NCI-H226 (cell line): ENCODE measurements at places on chromosomes 6 and 20.

- DNase-seq: no peak
Observed at GRCh38 chr6:57302477-57302876, 15.0 kb upstream of the PRIM2 start.

- no peak for DNase-seq
Observed at GRCh38 chr6:140063021-140063399, 688.6 kb upstream of the CITED2 start.

DNA sequence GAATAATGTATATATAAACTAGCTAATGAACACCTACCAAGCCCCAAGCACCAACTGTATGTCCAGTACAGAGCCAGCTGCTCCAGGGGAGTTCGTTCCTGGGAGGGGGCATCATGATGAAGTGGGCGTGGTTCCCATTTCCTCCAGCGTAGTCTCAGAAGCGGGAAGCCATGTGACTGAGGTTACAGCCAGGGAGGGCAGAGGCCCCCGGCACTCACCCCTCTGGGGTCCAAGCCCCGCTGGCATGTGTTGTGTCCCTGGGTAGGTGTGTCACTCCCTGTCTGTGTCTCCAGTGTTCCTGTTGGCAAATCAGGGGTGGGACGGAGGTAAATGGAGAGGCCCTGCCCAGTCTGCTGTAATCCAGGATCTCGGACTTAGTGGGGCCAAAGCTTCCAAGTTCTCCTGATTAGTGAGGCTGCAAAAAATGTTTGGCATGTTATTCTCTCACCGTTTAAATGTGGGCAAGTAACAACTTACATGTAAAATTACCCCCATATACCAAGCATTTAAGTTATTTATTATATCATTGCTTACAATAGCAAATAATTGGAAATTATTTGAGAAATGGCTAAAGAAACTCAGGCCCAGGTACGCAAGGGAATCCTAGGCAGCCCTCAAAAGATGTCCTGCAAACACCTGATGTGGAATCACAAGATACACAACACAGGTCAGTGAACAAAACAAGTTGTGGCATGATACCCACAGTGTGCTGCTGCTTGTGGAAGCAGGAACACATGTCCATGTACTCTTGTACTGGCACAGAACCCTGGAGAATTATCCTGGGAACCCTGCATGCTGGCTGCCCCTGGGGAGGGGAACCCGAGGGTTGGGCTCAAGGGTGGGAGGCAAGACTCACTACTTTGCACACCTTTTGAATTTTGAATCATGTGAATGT is 22.2 kb downstream of the FAM110A start:
- DNase-seq: no peak

GRCh38 chr20:36849333-36850065 is 26.4 kb upstream of the TLDC2 start:
- no peak for DNase-seq

- DNase-seq: no peak
Observed at GRCh38 chr6:128456510-128457230, 63.7 kb downstream of the PTPRK start.

GRCh38 chr6:14865531-14866100 is 380.3 kb upstream of the JARID2 start:
- no peak for DNase-seq

DNA sequence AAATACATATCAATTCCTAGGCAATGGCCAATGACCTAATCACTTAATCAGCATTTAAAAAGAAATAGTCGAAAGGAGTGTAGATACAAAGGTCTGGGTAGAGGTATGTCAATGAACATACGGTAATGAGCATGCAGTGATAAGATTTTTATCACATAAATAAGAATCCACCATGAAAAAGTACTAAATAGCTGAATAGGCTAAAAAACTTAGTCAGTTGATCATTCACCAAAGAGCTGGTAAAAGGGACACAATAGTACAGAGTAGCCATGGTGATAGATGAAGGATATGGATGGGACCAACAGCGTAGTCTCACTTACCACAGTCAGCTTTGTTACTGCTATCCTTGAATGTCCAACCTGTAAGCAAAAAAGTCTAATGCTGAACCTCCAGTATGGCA is 1018.6 kb upstream of the EYS start:
- DNase-seq: no peak

- DNase-seq: no peak
Observed at GRCh38 chr6:10555625-10556309, 34.6 kb downstream of the GCNT2 start.

DNA sequence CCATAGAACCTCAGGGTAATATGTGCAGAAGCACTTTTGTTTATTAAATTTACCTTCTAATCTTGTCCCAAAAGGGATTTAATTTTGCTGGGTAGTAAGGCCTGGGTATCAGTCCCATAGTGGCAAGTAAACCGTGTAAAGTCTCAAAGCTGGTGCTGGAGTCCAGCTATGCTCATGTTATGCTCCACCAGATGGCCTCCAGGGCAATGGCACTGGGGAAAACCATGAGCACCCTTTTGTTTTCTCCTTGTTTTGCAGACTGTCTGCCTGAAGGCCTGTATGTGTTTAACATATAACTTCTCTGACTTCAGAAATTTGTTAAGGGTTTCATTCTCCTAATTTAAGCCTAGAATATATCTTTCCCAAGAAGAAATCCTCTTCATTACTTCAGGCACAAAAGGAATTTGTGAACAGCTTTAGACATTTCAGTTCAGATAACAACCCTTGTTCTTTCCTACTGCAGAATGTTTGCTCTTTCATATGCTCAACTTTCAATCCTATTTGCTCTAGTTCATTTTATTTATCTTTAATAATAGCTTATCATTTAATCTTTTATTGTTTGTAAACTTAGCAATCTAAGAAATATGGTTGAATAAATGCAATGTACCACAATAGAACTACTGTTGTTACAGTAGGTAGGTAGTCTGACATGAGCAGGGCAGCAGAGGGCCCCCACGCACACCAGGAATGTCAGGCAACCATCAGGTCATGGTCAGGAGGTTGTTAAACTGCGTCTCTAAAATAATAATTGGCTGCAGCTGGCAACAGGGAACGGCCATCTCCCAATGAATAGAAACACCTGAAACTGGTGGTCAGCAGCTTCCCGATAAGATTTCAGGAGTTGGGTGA is 162.8 kb downstream of the TENT5A start:
- no peak for DNase-seq

GRCh38 chr6:33201147-33201545 is 479 bp downstream of the SLC39A7 start:
- no peak for DNase-seq

DNA sequence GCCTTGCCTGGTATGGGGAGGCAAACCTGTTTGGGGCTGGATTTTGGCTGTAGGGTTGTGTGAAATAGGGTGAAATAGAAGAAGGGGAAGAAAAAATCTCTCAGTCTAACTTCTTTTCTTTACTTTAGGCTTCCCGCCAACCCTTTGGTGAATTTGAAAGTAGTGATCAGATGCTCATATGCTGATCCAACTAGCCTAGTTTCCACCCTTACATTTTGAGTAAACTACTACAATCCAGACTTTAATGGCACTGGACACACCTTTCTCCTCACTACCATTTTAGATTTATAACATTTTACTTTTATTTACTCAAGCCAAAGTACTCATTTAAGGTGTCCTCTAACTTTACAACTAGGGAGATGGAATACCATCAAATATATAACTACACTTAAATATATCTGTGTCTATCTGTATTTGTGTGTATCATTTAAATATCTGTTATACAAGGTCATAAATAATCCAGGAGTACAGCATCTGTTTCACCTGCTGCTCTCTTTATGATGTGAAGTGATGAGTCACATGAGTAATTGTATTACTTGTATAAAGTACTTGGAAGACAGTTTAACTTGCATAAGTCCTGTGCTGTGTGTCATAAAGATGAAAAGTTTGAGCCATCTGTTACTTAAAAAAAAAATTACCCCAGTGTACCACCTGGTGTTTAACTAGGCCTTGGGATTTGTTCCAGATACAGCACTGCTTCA is 172.1 kb downstream of the CDKAL1 start:
- DNase-seq: peak; percentile 56

- no peak for DNase-seq
Observed at GRCh38 chr6:168791917-168792316, 350.9 kb downstream of the SMOC2 start.

DNA sequence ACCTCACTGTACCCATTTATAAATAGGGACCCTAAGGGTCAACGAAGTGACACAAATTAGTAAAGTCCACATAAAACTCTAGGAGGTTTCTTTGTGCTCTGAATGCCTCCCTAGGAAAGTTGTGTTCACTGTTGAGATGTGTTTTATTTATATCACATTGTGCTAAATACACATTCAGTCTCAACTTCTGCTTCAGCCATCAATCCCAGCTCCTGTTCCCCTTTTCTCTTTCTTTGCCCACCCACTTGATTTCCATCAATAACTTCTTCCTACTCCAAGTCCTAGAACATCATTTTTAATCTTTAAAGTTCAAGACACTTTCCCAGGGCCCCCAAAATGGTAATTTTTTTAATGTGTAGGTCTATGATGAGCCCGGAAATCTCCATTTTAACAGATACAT is 208.3 kb upstream of the RAB32 start:
- DNase-seq: no peak

- DNase-seq: no peak
Observed at GRCh38 chr6:71211799-71212198, 76.8 kb upstream of the OGFRL1 start.

- no peak for DNase-seq
Observed at GRCh38 chr6:47977314-47977713, 133.7 kb downstream of the PTCHD4 start.

DNA sequence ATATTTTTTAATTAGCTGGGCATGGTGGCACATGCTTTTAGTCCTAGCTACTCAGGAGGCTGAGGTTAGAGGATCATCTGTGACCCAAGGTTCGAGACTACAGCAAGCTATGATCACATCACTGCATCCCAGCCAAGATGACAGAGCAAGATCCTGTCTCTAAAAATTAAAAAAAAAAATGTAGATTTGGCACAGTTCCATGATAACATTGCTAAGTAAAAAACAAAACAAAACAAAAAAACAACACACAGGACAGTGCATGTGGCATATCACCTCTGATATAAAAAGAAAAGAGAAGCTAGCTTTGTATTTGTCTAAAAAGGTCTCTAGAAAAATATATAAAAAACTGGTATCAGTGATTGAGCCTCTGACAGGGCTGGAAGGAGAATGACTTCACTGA is 24.6 kb downstream of the RNF24 start:
- DNase-seq: no peak

DNA sequence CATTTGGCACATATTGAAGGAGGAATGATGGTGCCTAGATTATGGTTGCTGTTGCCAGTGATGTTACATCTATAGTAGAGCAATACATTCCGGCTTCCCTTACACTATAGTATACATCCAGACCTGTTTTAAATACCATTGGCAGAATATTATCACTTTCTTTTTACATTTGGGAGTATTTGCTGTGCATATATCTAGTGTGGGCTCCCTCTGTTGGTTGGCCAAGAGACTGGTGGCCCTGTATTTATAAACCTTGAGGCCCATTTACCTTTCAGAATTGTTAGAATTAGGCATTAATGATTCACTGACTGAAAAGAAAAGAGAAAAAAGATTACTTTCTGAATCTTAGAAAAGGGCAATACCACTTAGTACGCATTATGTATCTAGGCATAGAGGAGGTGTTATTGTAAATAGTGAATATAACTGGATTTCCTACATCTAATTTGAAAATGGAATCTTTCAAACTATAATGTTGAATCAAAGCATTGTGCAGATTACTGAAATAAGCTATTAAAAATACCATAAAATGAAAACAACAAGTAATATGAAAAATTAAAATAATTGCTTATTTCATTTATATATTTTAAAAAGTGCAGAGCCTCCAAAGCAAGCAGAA is 628.8 kb upstream of the MAN1A1 start:
- DNase-seq: no peak

GRCh38 chr6:134379599-134379998 is 61.7 kb upstream of the SGK1 start:
- no peak for DNase-seq

GRCh38 chr6:36912030-36912454 is 26.3 kb downstream of the C6orf89 start:
- DNase-seq: no peak

DNA sequence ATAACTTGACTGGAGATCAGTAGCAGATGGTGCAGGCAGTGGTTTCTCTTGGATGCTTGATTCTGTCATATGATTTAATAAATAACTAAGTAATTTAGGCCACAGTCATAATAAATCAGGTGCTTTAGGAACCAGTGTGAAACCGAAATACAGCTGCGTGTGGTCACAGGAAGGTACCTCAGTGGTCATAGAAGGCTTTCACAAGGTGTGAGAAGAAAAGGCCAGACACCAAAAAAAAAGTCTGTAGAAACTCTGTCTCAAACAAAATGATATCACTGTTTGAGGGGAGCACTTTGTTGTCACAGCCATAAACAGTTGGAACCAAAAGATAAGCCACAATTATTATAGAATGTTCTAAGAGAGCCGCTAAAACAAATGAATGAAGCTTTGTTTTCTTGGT is 56.5 kb downstream of the ARMC2 start:
- DNase-seq: no peak

- no peak for DNase-seq
Observed at GRCh38 chr20:45845452-45845851, 11.7 kb downstream of the ACOT8 start.

DNA sequence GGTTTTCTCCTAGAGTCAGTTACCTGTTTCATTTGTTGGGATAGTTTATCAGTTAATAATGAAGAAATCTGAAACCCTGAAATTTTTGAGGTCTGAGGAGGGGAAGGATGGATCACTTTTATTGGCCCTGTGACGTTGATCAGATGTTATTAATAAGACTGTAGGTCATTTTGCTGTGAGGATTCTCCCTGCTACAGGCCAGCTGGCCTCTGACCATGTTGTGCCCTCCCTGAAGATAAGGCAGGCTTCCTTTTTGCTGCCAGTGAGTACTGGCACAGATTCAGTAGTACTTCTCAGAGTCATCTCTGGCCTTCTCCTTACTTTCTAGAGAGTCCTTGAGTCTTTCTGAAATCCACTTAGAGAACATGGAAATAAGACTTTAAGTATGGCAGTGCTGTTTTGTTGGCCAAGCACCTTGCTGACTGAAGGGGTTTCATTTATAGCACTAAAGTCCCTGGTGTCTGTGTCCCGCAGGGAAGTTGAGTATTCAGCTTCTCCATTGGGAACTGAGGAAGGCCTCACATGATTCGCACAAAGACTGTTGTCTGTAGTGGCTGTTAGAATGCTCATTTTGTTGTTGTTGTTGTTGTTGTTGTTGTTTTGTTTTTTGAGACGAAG is 202.6 kb downstream of the DTNBP1 start:
- DNase-seq: no peak

GRCh38 chr6:25118038-25118437 is 161.1 kb upstream of the CARMIL1 start:
- DNase-seq: no peak

- no peak for DNase-seq
Observed at GRCh38 chr6:14359438-14359837, 241.9 kb downstream of the CD83 start.

DNA sequence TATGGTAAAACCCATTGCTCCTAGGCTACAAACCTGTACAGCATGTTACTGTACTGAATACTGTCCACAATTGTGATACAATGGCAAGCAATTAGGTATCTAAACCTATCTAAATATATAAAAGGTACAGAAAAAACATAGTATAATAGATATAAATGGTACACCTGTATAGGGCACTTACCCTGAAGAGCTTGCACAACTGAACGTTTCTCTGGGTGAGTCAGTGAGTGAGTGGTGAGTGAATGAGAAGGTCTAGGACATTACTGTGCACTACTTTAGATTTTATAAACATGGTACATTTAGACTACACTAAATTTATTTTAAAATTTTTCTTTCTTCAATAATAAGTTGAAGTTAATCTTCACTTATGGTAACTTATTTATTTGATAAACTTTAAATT is 119.9 kb upstream of the CEP85L start:
- DNase-seq: no peak

- DNase-seq: peak; percentile 87
Observed at GRCh38 chr20:8078528-8078914, 53.5 kb upstream of the PLCB1 start.

- DNase-seq: no peak
Observed at GRCh38 chr6:31697555-31697954, 5.6 kb downstream of the ABHD16A start.
